ENCODE measurements at places on chromosomes 5 and 9.

- no peak for DNase-seq
Observed at GRCh38 chr5:103915081-103915480, 352.5 kb upstream of the NUDT12 start.

DNA sequence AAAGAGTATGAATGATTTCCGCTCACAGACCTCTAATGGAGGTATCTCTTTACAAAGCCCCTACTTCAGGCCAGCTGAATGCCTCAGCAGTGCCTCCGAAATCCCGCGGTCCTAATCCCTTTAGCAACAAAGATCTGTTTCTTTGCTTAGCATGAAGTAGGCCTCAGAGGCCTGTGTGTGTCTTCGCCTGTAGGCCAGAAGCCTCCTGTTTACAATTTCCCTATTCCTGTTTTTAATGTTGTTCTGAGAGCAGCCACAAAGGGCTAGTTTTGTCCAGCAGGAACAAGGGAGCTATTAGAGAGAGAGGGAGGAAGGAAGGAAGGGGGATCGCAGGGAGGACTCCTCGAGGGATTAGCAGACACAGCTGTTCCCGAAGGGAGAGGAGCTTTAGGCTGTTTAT lies 166.4 kb upstream of the SPRY4 start:
- DNase-seq = peak; percentile 9

DNA sequence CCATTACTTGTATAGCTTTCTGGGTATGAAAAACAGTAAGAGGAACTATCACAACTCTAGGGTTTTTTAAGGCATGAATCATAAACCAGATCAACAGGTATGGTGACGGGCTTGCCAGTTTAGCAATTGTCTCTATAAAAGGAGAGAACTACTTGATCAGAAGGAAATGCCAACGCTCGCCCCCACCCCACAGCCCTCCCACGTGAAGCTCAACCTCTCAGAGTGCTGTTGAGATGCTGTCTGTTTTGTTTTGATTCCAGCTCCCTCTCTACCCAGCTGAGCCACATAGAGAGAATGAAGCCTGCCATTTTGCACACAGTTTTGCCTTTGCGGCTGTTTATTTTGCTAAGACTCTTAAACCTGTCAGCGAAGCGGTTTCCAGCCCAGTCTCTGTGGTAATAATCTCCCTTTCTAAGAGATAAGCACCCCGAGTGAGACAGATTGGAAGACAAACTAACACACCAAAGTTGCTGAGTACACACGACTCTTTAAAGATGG lies 257.9 kb upstream of the ANKRD55 start:
- DNase-seq = no peak

GRCh38 chr5:87645224-87645623 lies 232.5 kb upstream of the CCNH start:
- DNase-seq = peak; percentile 88

- DNase-seq = peak; percentile 23
Observed at GRCh38 chr5:68246802-68247201, 31.2 kb downstream of the PIK3R1 start.

DNA sequence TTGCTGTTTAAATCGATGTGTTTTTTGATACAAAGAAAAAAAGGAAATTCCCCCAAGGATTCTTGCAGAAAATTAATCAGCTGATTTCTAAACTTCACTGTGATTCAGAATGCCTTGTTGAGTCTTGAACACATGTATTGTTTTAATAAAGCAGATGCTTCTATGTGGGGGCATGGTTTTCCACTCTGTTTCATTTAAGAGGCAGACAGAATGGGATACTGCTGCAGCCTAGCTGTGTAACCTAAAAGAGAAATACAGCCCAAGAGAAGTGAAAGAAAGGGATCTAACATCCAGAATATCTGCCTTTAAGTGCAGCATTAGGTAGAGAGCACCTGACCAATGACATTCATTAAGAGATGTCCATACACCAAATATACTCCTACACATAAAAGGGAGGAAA lies 365.1 kb upstream of the CCNH start:
- DNase-seq = no peak

DNA sequence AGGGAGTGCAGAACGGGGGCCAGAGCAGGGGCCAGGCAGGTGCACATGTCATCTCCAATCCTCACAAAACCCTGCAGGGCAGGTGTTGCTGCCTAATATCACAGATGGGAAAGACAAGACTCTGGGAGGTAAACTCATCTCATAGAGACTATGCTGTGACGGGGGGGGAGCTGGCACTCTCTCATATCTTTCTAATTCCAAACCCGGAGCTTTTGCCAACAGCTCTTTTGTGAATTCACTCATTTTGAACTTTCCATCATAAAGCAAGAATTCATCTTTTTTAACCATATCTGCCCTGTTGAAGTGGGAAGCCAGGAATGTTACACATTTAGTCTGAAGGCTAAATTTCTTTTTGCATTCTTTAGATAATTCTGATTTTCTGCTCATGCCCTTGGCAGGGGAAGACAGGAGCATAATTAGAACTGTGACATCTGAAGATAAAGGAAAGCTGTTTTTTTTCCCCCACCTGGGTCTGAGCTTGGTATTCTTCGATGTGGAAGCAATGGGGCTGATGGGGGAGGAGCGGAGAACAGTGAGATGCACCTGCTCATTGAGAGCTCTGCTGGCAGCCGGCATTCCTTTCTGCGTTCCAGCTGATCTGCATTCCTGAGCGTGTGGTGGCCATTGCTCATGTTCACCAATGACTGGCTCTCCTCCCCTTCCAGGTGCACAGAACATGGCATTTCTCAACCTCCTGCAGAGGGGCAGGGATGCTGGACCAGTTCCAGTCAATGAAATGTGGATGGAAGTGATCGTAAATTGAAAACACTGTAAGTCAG lies 159.2 kb downstream of the NSG2 start:
- DNase-seq = no peak

GRCh38 chr5:24547132-24547531 lies 97.6 kb downstream of the CDH10 start:
- no peak for DNase-seq

GRCh38 chr9:103362986-103363385 lies 367.9 kb downstream of the CYLC2 start:
- DNase-seq = no peak

DNA sequence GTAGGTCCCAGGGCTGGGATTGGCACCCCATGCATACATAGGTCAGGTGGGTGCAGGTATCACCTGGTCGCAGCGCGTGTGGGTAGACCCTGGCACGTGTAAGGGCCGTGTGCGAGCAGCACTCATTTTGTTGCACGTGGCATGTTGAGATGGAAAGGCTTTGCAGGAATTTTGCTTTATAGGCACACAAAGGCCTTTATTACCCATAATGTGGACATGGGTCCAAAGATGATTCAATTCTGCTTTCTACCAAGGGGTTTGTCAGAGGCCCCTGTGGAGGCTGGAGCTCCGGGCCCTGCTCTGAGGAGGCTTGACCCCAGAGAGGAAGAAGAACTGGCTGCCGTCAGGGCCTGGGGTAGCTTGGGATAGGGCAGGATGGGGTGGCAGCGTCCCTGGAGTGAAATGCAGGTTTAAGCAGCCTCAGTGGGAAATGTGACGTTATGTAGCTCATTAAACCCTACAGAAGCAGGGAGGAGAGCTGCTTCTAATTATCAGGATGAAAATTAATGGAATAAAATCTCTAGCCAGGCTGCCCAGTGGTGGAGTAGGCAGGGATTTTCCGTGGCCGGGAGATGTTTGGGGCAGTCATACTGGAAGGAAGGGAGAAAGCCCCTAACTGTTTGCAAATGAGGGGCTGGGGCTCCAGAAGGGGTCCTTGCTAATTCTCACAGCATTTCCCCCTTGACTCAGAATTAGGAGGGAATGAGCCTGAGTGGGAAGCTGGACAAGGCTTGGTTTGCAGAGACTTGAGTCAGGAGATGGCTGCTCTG lies 103.3 kb upstream of the PITX1 start:
- no peak for DNase-seq

DNA sequence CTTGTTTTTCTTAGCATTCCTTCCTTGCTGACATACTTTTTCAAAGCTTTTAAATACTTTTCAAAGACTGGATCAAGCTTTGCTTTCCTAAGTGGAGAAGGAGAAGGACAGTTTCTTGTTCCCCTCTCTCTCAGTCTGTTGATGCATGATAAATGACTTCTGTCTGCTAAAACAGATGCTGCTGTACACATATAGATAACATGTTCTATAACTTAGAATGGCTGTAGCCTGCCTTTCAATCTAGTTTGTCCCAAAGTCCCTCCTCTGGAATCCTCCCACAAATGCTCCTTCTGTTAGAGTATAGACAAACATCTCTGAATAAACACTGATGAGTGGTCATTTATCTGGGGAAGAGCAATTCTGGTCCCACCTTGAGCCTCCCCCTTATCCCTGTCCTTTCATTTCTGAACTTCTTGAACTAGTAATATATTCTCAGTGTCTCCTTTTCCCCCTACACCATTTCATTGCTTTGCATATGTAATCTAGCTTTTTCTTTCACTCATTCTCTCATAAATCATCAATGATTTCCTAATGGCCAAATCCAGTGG lies 5.4 kb upstream of the HEMGN start:
- no peak for DNase-seq

- DNase-seq = no peak
Observed at GRCh38 chr9:113548221-113549041, 84.9 kb downstream of the RGS3 start.

GRCh38 chr9:93156475-93157008 lies 22.5 kb upstream of the NINJ1 start:
- no peak for DNase-seq

DNA sequence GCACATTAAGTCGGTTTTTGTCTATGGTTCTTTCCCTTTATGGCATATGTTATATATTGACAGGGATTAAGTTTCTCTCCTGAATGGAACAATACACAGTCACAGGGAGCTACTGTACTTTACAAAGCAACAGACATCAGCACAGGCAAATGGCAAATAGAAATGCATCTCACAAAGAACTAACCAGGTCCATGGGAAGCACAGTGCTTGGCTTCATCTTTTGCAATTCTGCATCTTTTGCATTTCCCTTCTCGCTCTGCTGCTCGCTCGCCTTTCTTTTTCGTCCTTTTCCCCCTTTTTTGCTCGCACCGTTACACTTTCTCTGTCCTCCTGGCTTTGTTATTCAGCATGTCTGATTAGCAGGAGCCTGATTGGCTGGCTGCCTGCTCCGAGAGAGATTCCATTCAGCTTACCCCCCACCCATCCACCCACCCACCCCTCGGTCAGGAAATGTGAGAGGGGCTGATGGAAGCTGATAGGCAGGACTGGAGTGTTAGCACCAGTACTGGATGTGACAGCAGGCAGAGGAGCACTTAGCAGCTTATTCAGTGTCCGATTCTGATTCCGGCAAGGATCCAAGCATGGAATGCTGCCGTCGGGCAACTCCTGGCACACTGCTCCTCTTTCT lies at the start of gene ADAMTSL1:
TSS of gene ADAMTSL1 (plus strand) at position 502 of the 628 bp plus-strand sequence. CDS start at position 582, 80 bp downstream.
- peak; percentile 89 for DNase-seq

DNA sequence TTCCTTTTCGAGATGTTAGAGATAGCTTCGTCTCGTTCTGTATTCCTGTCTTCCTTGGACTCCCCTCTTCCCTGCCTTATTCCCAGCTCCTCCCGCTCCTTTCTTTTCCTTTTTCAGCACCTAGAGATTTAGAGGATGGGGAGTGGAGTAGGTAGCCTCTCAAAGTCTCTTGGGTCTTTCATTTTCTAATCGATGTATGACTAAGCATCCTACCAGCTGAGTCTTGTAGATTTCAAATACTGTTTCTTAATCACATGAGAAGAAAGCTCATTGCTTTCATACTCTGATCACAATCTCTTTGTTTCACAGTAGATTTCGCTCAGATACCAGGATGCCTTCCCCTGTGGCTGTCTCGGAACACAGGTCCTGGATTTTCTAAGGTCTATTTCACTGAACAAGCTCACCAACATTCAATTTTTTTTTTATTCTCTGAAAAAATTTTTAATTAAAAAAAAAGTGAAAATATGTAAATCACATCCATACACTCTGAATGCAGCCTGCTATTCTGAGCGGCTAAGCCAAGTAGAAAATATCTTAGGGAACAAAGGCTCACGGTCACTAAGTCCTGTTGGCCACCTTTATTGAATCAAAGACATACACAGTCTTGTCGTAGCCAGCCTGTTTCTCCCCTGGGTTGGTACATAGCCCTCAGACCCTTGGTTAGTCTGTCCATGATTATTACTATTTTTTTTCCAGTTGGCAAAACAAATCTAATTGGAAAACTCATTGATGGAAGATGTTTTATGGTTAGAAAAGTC lies 413.8 kb downstream of the KDM4C start:
- no peak for DNase-seq

Measured in HAP-1 (cell line).